Posterior vena cava (tissue), 2 donors: ENCODE measurements at places on chromosomes 5 and 9.
A peak's percentile ranks its signal among the peaks of the same experiment; 100 is the strongest.

GRCh38 chr9:19934301-19934871, 145.5 kb upstream of the SLC24A2 start:
- peak; percentile 83 for DNase-seq

GRCh38 chr5:133123297-133123696, 71.5 kb downstream of the HSPA4 start:
- no peak for DNase-seq

DNA sequence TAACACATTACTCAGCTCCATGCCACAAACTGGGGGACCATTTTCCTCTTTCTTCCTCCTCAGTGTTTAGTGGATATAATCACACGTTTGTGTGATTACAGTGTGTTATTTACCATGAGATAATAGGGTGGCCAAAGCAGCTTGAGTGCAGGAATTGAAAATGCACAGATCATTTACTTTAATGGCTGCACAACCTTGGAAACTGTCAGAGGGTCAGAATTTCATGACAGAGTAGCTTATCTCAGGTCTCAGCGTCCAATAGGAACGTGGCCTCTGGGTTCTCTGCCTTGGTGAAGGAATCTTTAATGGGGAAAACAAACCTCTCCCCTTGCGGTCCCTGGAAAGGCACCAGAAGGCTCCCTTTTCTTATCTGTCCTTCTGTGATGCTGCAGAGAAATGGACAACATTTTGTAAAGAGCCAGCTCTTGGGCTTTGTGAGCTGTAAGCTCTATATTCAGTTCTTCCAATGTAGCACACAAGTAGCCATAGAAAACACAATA, 87.4 kb upstream of the CD180 start:
- no peak for DNase-seq

DNA sequence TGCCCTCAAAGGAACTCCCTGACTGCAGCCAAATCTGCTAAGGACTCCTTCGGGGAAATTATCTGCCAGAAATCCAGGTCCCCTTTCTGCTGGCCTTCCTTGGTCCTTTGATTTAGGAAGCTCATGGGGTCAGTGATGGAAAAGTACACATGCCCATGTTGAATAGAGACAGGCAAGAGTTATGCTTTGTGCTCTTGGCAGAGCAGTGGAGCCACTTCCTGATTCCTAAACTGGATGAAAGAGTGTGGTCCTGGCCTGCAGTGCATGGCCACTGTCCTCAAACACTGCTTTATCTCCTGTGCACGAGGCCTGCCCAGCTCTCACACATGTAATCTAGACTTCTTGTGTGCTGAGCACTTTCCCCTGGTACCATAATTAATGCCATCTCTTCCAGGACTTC, 2.0 kb upstream of the EBF1 start:
- no peak for DNase-seq

DNA sequence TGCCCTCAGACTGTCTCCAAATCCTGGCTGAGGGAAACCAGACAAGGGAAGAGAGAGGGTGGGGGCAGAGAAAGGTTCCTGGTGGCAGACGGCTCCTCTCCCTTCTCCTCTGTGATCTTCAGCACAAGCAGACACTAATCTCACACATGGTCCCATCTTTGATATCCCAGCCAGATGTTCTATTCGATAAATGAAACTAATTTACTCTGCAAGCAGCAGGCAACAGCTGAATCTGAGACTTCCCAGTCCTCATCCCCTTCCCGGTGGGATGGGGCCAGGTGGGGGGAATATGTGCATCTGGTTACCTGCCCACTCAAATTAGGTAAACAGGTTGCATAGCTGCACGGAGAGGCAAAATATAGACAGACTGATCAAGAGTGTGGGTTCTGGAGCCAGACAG, 208.9 kb upstream of the PANK3 start:
- DNase-seq, result no peak

- no peak for DNase-seq
Observed at GRCh38 chr5:157212307-157212706, 31.7 kb downstream of the ITK start.
